ENCODE measurements at places on chromosomes 16 and 17. TPM values are rescaled to one million over a fixed set of nuclear protein-coding genes. Genes with fewer than 3 reads are reported as not detected.

DNA sequence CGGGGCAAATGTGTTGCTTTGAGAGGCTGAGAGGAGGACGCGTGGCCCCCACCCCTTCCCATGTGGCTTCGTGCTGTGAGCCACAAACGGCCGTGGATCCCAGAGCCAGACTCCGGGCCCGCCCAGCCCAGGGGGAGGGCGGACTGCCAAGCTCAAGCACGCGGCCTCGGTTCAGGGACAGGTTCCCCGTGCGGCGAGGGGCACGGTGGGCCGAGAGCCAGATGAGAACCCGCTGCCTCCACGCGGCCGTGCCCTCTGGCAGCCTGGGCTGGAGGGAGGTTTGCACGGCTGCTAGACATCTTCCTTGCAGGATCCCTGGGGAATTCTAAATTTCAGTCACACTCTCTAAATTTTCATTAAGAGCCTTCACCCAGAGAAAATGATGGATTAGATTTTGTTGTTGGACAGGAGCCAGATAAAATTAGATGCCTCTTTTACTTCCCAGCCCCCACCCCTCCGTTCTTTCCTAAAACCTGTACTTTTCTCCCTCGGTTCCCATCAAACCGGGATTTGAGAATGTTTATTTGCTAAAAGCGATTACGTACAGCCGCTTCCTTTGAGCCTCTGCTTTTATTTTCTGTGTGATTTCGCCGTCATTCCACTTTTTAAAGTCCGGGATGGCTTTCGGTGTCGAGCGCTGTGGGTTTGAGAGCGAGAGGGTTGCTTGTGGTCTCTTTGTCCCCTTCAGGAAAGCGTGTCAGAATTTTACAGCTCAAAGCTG is 25.0 kb upstream of the GNG13 start:
- H3K36me3 ChIP-seq, result no peaks in the 10 kb centered on the region
- no peaks in the 10 kb centered on the region for H3K27me3 ChIP-seq
- H3K4me3 ChIP-seq, result no peak overlapping the region

GRCh38 chr16:1929105-1929504 is 10.9 kb upstream of the HS3ST6 start:
- no peak for DNase-seq
- H3K36me3 ChIP-seq, result no peaks in the 10 kb centered on the region
- peak overlapping the region; percentile 43 for H3K4me3 ChIP-seq
- H3K27ac ChIP-seq, result no peak overlapping the region

- peaks cover 4% of the 10 kb centered on the region for H3K36me3 ChIP-seq
- no peak overlapping the region for H3K4me3 ChIP-seq
- no peaks in the 10 kb centered on the region for H3K4me1 ChIP-seq
- H3K27ac ChIP-seq, result no peak overlapping the region
Observed at GRCh38 chr17:72846399-72846798, 246.1 kb downstream of the SLC39A11 start.

DNA sequence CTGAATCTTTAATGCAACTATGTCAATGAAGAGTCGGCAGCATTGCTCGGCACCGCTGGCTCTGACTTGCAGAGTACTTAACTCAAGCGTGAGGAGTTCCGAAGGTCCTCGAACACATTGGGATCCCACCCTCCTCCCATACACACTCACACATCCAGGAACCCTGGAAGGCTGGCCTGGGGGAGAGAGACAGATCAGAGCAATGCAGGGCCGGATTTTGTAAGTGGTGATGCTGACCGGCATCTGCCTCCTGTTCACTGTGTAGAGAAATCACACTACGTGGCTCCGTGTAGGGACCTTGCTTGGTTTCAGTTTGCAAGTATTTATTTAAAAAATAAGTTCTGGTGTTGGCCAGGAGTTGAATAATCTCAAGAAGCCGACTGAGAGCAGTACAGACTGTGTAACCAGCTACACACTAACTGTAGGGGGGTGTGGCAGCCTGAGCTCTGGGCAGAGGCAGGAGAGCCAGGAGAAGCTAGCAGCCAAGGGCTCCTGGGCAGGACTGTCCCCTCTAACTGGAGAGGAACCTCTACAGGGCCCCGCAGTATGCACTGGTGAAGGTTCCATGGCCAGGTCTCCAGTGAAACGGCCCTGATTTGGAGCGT is 190.2 kb upstream of the TNRC6C start:
- no peak overlapping the region for H3K27ac ChIP-seq
- DNase-seq, result no peak
- H3K27me3 ChIP-seq, result no peaks in the 10 kb centered on the region
- no peak overlapping the region for H3K4me3 ChIP-seq
- H3K4me1 ChIP-seq, result peaks cover 14% of the 10 kb centered on the region

GRCh38 chr17:73532421-73532901 is 111.8 kb downstream of the SDK2 start:
- peaks cover 22% of the 10 kb centered on the region for H3K27me3 ChIP-seq
- no peaks in the 10 kb centered on the region for H3K36me3 ChIP-seq
- no peak overlapping the region for H3K27ac ChIP-seq
- H3K4me1 ChIP-seq, result peaks cover 3% of the 10 kb centered on the region
- DNase-seq, result no peak

DNA sequence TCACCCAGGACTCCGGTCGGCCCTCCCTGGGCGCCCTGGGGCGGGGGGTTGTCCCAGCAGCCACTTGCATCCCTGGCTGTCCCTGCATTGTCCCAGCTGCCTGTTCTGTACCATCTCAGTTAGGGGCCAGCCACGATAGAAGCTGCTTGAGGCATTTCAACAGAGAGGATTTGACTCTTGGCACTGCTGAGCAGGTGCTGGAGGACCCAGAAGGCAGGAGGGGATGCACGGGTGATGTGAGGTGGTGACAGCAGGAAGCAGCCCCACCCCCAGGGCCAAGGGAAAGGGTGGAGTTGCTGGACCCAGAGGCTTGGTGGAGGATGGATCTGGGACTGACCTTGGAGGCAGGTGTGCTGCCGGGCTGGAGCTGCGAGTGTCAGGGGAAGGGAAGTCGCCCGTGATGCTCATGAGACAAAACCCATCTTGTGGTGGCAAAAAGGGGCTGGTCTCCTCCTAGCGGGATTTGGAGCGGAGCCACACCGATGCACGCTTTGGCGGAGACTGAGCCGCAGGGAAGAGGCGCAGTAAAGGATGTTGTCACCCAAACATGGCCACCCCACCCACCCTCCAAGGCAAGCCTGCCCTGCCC is 188.0 kb upstream of the GSE1 start:
- no peaks in the 10 kb centered on the region for H3K27me3 ChIP-seq
- no peaks in the 10 kb centered on the region for H3K36me3 ChIP-seq
- H3K4me1 ChIP-seq, result peaks cover 12% of the 10 kb centered on the region

GRCh38 chr16:29852654-29853053 is 10.4 kb downstream of the CDIPT start:
- no peaks in the 10 kb centered on the region for H3K27me3 ChIP-seq
- no peaks in the 10 kb centered on the region for H3K4me1 ChIP-seq
- no peak overlapping the region for H3K4me3 ChIP-seq
- H3K36me3 ChIP-seq, result peaks cover 2% of the 10 kb centered on the region
- no peak overlapping the region for H3K27ac ChIP-seq
- no peak for DNase-seq

GRCh38 chr16:30997725-30998711 is 12.4 kb downstream of the STX1B start:
- peaks cover 15% of the 10 kb centered on the region for H3K4me1 ChIP-seq
- H3K27ac ChIP-seq, result no peak overlapping the region
- H3K27me3 ChIP-seq, result peaks cover 26% of the 10 kb centered on the region
- peak overlapping the region; percentile 41 for H3K4me3 ChIP-seq
- DNase-seq, result no peak

- no peaks in the 10 kb centered on the region for H3K27me3 ChIP-seq
- DNase-seq, result no peak
- no peak overlapping the region for H3K27ac ChIP-seq
- H3K36me3 ChIP-seq, result no peaks in the 10 kb centered on the region
Observed at GRCh38 chr17:76667786-76668453, 24.4 kb upstream of the ST6GALNAC1 start.

DNA sequence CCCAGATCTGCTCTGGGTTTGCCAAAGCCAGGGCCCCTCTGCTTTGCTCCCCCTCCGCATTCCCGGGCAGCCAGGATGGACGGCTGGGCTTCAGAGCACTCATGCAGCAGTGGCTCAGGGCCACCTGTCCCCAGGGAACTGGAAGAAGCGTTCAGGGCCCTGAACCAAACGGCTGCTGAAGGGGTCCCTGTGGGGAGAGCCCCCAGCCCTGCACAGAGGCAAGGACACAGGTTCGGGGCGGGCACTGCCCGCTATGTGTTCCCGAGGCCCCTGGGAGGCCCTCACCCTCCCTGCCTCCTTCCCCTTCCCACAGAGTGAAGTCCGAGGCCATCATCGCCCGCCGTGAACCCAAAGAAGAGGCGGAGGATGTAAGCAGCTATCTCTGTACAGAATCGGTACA is 10.4 kb downstream of the NME3 start:
- no peak overlapping the region for H3K4me3 ChIP-seq
- peaks cover 14% of the 10 kb centered on the region for H3K4me1 ChIP-seq
- no peaks in the 10 kb centered on the region for H3K27me3 ChIP-seq
- DNase-seq, result no peak
- H3K36me3 ChIP-seq, result peaks cover 25% of the 10 kb centered on the region
- H3K27ac ChIP-seq, result no peak overlapping the region

DNA sequence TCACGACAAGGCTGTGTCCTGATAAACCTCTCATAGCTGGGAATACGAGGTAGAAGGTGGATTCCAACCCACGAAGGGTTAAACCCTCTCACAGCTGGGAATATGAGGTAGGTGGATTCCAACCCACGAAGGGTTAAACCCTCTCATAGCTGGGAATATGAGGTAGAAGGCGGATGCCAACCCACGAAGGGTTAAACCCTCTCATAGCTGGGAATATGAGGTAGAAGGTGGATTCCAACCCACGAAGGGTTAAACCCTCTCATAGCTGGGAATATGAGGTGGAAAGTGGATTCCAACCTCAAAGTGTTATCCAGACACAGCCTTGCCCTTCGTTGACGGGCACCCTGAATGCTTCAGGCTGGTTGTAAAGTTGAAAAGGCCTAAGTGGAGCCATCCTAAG is 31.0 kb downstream of the AXIN1 start:
- H3K36me3 ChIP-seq, result peaks cover 23% of the 10 kb centered on the region
- peaks cover 80% of the 10 kb centered on the region for H3K4me1 ChIP-seq
- DNase-seq, result peak; percentile 27
- peak overlapping the region; percentile 1 for H3K27ac ChIP-seq
- no peaks in the 10 kb centered on the region for H3K27me3 ChIP-seq

DNA sequence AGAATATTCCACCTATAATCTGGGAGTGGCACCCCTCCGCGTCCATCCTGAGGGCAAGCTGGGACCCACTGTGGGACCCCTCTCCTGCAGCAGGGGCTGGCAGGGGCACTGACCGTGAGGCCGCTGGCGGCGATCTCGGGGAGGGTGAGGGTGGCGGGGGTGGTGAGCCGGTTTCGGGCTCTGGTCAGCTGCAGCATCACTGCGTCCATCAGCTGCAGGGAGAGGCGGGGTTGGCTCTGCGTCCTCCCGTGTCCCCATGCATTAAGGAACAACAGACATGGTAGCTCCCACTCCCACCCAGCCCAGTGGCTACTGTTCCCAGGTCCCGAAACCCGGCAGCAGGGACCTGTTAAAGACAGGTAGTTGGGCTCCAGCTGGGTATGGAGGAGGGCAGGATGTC is 3.3 kb downstream of the SMIM22 start:
- DNase-seq, result no peak
- H3K4me1 ChIP-seq, result peaks cover 2% of the 10 kb centered on the region
- H3K4me3 ChIP-seq, result no peak overlapping the region
- no peak overlapping the region for H3K27ac ChIP-seq
- no peaks in the 10 kb centered on the region for H3K27me3 ChIP-seq
- H3K36me3 ChIP-seq, result no peaks in the 10 kb centered on the region

- peaks cover 31% of the 10 kb centered on the region for H3K4me1 ChIP-seq
- H3K4me3 ChIP-seq, result no peak overlapping the region
- H3K27me3 ChIP-seq, result no peaks in the 10 kb centered on the region
- H3K36me3 ChIP-seq, result peaks cover 4% of the 10 kb centered on the region
- no peak overlapping the region for H3K27ac ChIP-seq
- no peak for DNase-seq
Observed at GRCh38 chr17:17760872-17761550, 75.8 kb downstream of the SREBF1 start.

- H3K27me3 ChIP-seq, result no peaks in the 10 kb centered on the region
- H3K4me3 ChIP-seq, result no peak overlapping the region
- no peak for DNase-seq
- H3K4me1 ChIP-seq, result peaks cover 17% of the 10 kb centered on the region
- H3K27ac ChIP-seq, result no peak overlapping the region
Observed at GRCh38 chr17:21199311-21199710, 14.7 kb downstream of the TMEM11 start.

Gene CBLN1
- not detected for total RNA-seq

Gene SP2
- total RNA-seq, result 30.6 TPM

Gene DRC3
- total RNA-seq, result not detected

Gene ZNF423
- total RNA-seq, result not detected

Data from T-cell (primary cell).